Activated T-helper 17 cell treated with anti-CD3 and anti-CD28 coated beads, Interleukin-2, amount 50 U/mL, for 72 hours (primary cell): ENCODE measurements at places on chromosomes 16 and 17. TPM values are rescaled to one million over a fixed set of nuclear protein-coding genes. Genes with fewer than 3 reads are reported as not detected.
A peak's percentile ranks its signal among the peaks of the same experiment; 100 is the strongest.

Gene SCN4A
- total RNA-seq: 0.32 TPM

DNA sequence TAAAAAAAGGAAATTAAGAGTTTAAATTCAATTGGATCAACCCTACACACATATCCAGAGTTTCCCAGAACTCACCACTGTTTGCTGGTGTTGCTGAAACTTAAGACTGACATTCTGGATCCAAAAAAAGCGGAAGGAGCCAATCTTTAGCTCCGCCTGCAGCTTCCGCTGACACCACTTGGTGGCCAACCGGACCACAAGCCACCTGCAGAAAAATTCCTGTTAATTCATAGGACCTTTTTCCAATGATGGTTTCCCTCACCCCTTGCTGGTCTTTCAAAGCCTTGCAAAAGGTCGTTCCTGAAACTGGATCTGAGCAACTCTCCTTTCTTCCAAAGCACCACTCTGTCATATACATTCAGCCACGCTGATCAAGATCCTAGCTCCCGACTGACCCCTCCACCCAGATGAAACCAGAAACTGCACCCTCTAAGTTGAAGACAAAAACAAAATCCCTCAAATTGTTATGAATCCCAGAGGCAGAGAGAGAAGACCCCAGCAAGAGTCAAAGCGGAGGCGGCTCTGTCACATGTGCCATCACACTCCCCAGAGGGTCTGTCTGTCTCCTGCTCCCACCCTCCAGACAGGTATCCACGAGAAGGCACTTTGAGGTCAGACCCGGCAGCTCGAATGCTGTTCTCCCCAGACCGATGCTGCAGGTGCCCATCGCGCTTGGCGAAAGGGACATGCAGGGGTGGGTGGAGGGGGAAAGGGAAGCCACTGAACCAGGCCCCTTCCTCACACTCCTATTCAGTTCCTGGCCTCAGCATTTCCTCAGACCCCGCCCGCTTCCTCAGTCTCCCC is 773 bp downstream of the BLTP2 start:
- no peak for ATAC-seq

DNA sequence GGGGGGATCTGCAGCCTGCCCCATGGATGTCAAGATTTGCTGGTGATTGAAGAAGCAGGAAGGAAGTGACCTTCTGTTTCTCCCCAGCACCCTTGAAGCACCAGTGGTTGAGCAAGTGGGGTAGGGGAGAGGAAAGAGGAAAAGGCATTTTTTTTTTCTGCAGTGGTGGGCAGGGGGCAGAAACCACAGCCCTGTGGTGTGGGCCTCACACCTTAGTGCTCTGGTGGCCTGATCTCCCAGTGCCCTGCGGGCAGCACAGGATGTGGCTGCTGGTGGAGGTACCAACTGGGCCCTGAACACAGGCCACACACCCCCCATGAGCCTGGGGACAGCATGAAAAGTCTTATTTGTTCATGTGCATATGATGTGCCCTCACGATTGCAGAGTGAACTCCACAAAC is 7.1 kb downstream of the ITGAD start:
- peak; percentile 6 for ATAC-seq

DNA sequence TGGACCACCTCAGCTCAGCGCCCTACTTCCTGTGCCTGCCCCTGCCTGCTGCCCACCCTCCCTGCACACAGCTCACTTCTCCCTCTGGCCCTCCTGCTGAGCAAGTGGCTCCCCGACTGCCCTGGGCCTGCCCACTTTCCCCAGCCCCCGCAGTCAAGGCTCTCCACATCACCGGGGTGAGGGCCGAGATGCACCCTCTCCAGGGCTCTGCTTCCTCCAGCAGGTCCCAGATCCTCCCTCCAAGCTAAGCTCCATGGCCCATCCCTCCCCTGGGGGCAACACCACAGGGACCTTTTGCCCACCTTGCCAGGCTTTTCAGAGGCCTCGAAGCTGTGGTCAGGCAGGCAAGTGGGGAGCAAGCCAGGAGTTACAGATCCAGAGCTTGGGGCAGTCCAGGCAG is 820.2 kb downstream of the KCNJ18 start:
- ATAC-seq: no peak

DNA sequence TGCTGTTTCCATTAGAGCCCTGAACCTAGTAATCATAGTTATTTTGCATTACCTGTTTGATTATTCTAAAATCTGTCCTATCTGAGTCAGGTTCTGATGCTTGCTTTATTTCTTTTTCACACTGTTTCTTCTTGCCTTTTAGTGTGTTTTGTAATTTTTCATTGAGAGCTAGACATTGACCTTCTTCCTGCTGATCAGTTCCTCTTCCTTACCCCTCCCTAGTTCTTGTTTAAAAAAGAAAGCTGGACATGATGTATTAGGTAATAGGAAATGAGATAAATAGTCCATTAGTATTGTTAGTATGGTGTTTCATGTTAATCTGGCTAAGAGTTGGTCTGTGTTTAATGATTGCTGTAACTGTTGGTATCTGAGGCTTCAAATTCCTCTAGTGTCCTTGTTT is 13.4 kb downstream of the WWP2 start:
- no peak for ATAC-seq

Gene CHP2
- not detected for total RNA-seq

- ATAC-seq: no peak
Observed at GRCh38 chr16:11978080-11978479, 1.5 kb downstream of the SNX29 start.

GRCh38 chr17:45038728-45039634 is 12.5 kb downstream of the DCAKD start:
- no peak for ATAC-seq

DNA sequence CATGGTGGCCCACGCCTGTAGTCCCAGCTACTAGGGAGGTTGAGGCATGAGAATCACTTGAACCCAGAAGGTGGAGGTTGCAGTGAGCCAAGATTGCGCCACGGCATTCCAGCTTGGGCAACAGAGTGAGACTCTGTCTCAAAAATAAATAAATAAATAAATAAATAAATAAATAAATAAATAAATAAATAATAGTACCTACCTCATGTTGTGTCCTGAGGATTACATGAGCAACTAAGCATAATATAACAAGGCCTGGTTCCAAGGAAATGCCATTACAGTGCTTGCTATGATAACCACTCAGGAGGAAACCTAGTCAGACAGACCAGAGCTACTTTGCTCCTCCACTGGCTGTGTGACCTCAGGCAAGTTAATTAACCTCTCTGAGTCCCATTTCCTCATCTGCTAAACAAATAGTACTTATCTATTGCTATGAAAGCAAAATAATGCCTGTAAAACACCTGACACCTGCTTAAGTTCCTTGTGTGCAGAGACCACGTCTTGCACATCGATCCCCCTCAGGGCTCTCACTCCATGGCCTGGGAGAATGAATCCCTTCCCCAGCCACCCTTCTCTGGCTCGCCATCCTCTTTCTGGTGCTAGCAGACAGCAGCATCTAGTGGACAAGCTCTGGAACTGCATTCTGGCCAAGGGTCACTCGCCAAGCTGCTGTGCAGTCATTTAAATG is 7.5 kb downstream of the EPOP start:
- peak; percentile 79 for ATAC-seq

Gene ABCC6
- total RNA-seq: 0.24 TPM

- peak; percentile 44 for ATAC-seq
Observed at GRCh38 chr16:8959921-8960787, 3.6 kb downstream of the USP7 start.

DNA sequence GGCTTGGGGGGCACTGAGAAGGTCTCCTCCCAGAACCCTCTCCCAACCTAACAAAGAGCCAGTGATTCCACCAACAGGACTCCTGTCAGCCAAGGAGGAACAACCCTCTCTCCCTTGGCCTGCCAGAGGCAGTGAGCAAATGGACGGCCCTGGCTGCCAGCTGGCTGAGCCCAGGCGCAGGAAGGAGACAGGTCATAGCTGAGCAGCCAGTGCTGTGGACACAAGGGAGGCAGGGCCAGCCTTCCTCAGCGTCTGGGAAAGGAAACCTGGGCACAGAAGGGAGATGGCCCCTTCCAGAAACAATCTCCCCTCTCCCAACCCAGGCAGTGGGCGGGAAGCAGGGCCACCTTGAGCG is 2.1 kb downstream of the MPO start:
- ATAC-seq: no peak

GRCh38 chr17:21039839-21040575 is 2.8 kb downstream of the USP22 start:
- no peak for ATAC-seq

DNA sequence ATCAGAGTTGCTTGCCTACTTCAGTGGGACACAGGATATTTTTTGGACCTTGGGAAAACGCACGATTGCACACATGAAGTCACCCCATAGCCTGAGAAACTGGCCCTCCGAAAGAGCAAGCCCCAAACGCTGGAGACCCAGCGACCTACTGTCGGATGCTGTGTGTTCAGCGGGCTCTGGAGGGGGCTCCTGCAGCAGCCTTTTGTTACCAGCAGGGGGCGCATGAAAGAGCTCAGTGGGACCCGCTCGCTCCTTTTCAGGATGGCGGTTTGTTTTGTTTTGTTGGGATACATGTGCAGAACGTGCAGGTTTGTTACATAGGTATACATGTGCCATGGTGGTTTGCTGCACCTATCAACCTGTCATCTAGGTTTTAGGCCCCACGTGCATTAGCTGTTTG is 28.4 kb downstream of the MYH3 start:
- no peak for ATAC-seq

Gene RTN4RL1
- 0.09 TPM for total RNA-seq

GRCh38 chr17:78019976-78020716 is 61.6 kb downstream of the TNRC6C start:
- peak; percentile 85 for ATAC-seq

DNA sequence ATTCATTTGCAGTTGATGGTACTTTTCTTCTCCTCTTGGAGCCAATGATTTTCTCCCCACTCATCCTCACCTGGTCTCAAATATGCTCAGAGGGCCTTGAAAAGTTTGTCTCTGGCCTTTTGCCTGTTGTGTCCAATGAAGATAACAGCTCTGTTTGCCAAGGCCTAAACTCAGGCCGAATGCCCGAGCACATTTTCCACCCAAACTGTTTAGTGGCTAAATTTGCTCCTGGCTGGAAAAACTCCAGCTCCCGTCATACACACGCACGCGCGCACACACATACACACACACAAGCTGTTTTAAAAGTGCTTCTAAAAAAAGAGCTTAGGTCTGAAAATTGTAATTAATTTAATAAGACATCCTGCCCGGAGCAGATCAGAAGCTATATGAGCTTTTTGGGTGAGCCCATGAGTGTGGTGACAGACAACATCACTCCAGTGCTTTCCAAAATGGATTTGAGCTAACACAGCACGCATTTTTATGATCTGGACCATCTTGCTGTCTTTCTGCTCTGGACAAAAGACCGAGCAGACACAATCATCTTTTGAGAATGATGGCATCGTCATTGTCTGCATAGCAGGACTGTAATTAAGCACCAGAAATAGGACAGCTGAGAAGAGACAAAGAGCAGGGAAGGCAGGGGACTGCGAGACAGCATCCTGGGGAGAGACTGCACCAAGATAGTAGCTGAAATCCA is 48.9 kb downstream of the IRX6 start:
- no peak for ATAC-seq

Gene SPATA22
- not detected for total RNA-seq

Gene ZG16B
- total RNA-seq: 5.7 TPM

GRCh38 chr16:86836503-86837129 is 258.3 kb downstream of the FOXL1 start:
- no peak for ATAC-seq

- peak; percentile 91 for ATAC-seq
Observed at GRCh38 chr17:73340093-73340596, 28.3 kb upstream of the CDC42EP4 start.

Gene FBXL16
- 23.6 TPM for total RNA-seq

DNA sequence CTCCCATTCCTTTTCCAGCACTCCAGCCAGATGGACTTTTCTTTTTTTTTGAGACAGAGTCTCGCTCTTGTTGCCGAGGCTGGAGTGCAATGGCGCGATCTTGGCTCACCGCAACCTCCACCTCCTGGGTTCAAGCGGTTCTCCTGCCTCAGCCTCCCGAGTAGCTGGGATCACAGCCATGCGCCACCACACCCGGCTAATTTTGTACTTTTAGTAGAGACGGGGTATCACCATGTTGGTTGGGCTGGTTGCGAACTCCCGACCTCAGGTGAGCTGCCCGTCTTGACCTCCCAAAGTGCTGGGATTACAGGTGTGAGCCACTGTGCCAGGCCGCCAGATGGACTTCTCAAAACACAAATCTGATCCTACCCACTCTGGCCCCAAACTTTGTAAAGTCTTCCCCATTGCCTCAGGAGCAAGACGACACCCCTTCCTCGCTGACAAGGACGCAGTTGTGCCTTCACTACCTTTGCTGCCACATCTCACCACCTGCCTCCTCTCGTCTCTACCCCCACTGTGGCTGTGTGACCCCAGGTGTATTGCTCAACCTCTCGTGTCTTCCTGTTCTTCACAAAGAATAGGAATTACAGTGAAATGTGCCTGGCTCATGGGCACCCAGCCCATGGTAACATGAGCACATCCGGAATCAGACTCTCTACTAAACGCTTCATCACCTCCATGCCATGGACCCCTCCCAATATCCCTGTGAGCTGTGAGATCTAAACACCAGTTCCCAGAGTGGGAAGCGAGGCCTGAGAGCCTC is 3.7 kb upstream of the BANP start:
- no peak for ATAC-seq

Gene PDILT
- not detected for total RNA-seq

- no peak for ATAC-seq
Observed at GRCh38 chr16:12026741-12027490, 50.4 kb downstream of the SNX29 start.

DNA sequence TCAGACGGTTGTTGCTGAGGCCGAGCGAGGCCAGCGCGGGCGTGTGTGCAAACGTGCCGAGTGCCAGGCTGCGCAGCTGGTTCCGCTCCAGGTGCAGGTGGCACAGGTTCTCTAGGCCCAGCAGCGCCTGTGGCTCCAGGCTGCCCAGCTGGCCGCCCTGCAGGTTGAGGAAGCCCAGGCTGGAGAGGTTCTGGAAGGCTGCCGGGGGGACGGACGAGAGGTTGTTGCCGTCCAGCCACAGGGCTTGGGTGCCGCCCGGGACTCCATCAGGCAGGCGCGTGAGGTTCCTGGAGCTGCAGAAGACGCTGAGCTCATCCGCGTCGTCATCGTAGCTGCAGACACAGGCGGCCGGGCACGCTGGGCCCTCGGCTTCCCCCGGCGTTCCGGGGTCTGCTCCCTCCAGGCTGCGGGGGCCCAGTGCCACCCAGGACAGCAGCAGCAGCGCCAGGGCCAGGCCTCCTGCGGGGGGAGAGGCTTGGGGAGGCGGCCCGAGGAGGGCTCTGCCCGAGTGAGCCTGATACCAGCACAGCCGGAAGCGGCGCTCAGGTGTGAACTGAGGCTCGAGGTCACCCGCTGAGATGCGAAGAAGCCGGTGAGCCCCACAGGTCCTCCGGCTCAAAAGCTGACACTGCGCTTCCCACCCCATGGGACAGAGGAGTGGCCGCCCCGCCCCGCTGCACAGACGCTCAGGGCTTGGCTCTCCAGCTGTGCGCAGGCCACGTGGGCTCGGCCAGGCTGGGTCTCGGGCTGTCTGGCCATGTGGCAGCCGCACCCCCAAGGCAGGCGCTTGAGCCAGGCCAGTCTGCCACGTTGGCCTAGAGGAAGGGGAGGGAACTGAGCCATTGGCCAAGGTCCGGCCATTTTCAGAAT is 1.3 kb downstream of the IGFALS start:
- no peak for ATAC-seq

DNA sequence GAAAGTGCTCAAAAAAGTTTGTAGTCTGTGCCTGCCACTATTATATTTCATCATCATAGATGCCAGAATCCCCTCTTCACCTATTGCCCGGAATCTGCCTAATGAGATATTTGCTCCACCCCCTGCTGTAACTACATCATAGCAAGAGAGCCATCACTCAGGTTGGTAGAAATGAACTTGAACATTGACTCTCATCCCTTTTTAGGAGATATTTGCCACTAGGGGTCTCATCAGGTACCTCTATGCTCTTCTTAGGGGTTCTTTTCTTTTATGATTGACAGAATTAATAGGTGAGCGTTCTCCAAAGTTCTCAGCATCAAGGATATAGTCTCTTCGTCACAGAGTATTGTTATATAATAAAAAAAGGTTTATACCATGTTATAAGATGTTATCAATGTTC is 20.0 kb downstream of the ANKS4B start:
- ATAC-seq: no peak

Gene AXIN2
- total RNA-seq: 0.71 TPM
